Urinary bladder (tissue), 4 donors: ENCODE measurements at places on chromosomes 12 and 14.

- no peak for DNase-seq
These were observed 503.0 kb upstream of the LMO3 start for GRCh38 chr12:17108877-17109541.

GRCh38 chr12:103930787-103931735, 851 bp downstream of the HSP90B1 start:
- DNase-seq = peak; percentile 13

DNA sequence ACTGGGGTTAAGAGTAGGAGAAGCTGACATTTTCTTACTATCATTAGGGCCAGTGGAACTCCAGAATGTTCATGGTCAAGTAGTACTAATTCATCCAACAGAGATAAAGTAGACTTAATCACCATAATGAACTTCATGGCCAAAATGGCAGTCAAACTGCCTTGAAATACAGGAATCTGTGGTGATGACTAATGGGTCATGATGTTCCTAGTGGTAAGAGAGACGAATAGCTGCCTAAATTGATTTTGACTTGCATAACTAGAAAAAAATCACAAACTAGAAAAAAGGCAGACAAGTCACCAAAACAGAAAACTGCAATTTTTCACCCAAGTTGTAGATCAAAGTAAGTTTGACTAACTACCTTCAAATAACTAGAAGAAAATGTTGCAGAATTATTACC, 138.5 kb downstream of the MGAT4C start:
- no peak for DNase-seq

GRCh38 chr12:69698769-69699540, at the start of gene BEST3:
TSS of gene BEST3 (minus strand) at chr12:69699303. CDS start at chr12:69697798, 1,505 bp downstream.
- DNase-seq = no peak

- DNase-seq = no peak
These were observed 217.4 kb downstream of the ACSS3 start for GRCh38 chr12:81295251-81295650.

DNA sequence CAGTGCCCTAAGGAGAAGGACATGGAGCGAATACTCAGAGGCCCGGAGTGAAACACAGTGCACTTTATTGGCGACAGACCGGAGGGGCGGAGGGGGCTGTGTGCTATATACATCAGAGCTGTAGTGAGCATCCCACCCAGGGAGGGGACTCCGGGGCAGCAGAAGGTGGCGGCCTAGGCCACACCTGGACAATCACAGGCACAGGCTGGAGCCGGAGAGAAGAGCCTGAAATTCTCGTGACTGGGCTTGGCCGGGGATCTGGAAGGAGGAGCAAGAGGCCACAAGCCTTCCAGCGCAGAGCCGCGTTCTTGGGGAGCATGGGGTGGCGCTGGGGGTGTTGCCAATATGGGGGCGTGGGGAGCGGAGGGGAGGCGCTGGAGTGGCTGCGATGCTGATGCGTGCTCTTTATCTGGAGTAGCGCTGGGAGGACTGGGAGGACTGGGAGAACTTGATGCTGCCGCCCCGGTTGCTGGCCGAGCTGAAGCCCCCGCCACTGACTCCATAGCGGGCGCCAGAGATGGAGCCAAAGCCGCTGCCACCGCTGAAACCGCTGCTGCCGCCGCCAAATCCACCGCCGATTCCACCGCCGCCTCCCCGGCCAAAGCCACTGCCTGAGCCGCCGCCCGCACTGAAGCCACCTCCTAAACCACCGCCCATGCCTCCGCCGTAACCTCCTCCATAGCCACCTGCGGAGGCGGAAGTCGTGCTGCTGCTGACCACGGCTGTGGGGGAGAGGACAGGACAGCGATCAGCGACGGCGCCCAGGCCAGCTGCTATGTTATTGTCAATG, 6.1 kb downstream of the KRT3 start:
- DNase-seq = no peak

GRCh38 chr12:43795716-43796280, 10.3 kb downstream of the TWF1 start:
- DNase-seq = no peak

GRCh38 chr14:77892381-77892871, 92.5 kb downstream of the ADCK1 start:
- no peak for DNase-seq

GRCh38 chr12:56877195-56878009, 56.8 kb downstream of the SDR9C7 start:
- no peak for DNase-seq

DNA sequence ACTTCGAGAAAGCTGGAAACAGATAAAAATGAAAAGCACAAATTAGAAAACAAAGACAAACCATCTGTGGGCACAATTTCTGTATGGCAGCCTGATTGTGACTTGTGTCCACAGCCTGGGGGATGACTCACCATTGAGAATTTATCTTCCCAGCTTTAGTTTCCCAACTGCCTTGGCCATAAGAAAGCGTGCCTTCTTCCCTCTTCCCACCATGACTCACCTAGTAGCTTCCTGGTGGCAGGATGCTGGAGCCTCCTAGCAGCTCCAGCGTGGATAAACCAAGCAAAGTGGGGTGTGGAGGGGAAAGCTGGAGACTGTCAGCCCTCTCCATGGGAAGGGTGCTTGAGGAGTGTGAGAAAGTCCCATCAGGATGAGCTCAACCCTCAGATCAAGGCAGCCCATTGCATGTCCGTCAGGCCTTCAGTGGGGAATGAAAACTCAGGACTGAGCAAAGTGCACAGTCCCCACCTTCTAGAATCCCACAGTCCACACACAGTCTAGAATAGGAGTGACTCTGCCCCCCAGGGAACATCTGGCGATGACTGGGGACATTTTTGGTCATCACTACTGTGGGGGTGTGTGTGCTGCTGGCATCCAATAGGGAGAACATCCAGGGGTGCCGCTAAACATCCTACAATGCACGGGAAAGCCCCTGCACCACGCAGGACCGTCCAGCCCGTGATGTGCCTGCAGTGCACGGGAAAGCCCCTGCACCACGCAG, 22.4 kb upstream of the SERPINA6 start:
- no peak for DNase-seq

- DNase-seq = no peak
These were observed 123.9 kb downstream of the PRMT8 start for GRCh38 chr12:3614806-3615466.

- no peak for DNase-seq
These were observed 205.7 kb downstream of the DIO2 start for GRCh38 chr14:80005561-80005960.

- DNase-seq = no peak
These were observed 66.3 kb downstream of the ETNK1 start for GRCh38 chr12:22691319-22691718.

DNA sequence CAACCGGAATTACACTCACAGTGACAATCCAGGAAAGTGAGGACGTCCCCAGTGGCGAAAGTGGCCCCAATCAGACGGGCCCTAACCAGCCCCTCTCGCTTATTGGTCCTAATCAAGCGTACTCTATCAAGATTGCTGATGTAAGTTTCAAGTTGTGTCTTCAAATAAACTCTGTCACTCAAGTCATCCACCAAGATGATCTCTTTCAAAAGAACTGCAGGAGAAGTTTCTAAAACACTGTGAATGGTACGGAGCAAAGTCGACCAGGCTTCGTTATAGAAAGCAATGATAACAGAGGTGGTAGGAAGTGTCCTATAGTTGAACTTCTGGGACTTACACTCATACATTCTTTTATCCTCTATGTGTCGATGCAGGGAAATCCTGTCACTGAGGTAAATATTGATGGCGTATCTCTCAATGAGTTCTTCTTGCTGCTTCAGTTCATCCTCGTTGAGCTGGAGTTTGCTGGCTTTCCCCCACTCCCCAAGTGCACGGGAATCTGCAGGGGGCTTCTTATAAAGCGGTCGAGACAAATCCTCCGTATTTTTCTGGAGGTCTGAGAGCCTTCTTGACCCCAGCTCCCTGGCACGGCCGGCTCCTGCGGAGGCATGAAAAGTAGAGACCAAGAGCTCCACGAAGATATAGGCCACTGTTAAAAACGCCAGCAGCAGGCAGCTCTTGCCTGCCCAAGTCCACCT, 604 bp downstream of the GALNT4 start:
- DNase-seq = no peak

DNA sequence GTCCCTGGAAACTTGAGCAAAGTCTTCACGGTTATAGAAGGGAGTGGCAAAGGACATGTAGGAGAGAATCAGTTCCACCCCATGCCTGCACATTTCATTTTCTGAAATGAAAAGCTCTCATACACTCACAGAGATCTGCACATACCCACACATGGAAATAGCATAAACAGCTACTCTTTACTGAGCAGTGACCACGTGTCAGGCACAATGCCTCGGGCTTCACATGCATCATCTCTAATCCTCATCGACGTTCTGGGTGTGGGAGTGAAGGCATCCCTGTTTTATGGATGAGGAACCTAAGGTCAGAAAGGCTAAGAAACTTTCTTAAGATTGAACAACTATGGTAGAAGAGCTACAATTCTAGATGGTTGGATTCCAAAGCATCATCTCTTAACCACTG, 198.8 kb downstream of the DAD1 start:
- no peak for DNase-seq

DNA sequence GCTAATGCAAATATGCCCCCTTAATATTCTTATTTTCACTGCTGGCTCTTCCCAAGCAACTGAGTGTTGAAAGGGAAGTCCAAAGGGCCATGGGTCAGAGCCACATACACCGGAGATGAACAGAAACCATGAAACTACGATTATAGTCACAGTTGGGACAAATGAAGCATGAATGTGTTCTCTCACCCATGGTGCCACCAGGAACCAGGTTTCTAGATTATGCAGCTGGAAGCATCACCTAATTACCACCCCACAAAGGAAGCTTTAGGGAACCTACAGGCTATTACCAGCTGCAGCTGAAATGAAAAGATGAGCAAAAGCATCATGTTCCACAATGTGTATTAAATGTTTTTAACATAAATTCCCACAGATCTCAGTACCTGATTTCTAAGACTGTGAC, 15.4 kb downstream of the TMTC1 start:
- no peak for DNase-seq

- no peak for DNase-seq
These were observed 919.9 kb upstream of the FLRT2 start for GRCh38 chr14:84610086-84610485.
